Kasumi-1 (cell line): ENCODE measurements at places on chromosomes 5 and 9.

DNA sequence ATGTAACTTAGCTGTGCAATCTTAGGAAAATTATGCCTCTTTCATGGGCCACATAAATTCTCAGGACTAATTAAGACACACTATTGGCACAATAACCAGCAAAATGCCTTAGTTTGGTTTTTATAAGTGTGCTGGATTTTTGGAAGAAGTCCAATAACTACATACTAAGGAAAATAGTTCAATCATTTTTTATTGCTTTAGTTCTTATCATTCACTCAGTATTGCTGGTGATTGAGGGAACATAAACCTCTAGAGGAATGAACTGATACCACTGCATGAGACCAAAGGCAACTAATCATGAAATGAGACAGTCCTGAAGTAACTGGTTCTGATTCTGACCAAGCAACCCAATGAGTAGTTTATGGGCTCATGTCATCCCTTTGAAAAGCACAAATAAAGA lies 571.5 kb downstream of the PDE4D start:
- DNase-seq, result no peak

DNA sequence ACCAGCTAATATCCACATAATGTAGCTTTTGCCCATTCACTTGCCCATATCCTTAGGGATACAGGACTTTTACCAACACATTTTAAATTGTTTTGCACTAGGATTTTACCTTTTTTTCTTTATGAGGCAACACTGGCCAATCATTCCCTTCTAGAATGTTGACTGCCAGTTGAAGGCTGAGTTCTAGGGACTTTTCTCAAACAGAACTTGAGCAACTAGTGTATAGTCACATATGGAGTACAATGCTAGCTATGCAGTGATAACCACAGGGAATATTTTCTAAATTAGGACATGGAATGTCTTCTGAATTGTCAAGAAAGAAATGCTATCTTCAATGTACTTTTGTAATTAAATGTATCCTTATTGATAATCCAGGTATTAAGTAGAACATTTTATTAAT lies 133.6 kb downstream of the OXCT1 start:
- DNase-seq, result no peak

DNA sequence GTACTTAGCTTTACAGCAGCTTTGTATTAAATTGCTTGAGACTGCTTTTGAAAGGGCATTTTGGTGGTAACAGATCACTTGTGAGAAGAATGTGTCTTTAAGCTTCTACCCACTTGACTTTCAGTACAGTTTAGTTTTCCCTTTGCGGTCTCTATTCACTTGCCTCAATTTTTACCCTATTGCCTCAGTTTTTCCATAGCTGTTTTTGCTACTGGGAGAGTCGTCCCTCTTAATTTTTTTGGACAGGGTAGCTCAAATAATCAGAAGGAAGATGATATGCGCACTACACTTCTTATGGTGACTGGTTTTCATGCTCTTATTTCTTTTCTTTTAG lies 18.8 kb downstream of the UGCG start:
- DNase-seq, result no peak

GRCh38 chr9:30160570-30160969 lies 2223.9 kb upstream of the ACO1 start:
- no peak for DNase-seq

DNA sequence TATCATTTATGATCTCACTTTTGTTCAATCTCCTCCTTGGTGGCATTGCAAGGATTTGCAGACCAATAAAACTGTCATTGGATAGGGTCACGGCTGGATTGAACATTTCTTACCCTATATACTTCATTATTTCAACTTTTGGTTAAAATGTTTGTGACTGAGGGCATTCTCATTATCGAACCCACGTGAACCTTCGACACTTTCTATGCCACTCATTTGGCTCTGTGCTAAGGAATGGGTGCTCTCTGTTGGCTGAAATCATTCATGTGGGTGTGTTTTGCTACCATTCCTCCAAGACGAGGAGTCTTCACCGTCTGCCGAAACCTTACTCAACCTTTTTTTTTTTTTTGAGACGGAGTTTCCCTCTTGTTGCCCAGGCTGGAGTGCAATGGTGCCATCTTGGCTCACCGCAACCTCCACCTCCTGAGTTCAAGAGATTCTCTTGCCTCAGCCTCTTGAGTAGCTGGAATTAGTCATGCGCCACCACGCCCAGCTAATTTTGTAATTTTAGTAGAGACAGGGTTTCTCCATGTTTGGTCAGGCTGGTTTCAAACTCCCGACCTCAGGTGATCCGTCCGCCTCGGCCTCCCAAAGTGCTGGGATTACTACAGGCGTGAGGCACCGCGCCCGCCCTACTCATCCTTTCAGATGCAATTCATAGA lies 62.5 kb downstream of the CSNK1A1 start:
- no peak for DNase-seq

GRCh38 chr9:125405938-125406809 lies 144.5 kb downstream of the GAPVD1 start:
- no peak for DNase-seq

DNA sequence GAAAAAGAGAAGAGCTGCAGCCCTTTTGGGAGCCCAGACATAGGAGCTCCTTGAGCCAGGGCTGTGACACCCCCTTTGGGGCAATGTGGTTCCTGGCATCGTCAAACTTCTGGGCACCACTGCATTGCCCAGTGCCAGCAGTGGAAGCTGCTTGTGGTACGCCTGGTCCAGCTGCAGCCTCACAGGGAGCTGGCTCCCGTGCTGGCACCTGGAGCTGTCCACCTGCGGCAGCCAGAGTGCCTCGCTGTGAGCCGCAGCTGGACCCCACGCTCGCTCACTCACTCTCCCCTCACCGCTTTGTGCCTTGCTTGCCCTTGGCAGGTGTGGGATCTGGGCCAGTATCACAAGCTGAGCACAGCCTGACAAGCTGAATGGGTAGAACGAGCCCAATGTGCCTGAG lies 1150.8 kb upstream of the CDH6 start:
- DNase-seq, result no peak

DNA sequence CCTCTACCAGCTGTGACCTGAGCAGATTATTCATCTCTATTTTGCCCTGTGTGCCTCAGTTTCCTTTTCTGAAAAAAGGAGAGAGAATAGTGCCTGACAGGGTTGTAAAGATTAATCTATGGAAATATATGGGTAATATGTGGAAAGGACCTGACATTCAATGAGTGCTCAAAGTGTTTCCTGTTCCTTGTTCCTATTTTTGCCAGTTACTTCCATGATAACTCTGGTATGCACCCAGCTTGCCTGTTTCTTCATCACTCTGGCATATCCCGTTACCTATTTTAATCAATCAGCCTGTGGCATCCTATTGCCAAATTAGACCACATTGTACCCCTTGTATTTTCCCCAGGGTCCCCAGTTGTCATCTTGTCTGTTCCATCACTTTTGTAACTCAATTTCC lies 3.6 kb upstream of the ARAP3 start:
- DNase-seq, result no peak

DNA sequence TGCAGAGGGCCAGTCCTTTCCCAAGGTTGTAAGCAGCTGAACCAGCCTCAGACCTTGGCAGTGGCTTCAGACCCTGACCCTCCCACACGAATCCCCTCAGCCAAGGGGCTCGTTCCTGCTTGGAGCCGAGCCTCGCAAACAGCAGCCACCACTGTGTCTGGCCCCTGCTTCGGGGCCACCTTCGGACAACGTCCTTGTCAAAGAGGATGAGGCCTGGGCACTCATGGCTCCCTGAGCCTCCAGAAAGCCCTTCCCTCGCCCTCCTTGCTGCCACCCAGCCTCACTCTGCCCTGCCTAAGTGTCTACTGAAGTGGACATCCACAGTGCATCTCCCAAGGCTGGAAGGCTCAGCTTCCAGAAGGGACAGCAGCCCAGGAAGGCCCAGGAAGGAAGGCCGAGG lies 161.7 kb downstream of the OLFM1 start:
- DNase-seq, result no peak

DNA sequence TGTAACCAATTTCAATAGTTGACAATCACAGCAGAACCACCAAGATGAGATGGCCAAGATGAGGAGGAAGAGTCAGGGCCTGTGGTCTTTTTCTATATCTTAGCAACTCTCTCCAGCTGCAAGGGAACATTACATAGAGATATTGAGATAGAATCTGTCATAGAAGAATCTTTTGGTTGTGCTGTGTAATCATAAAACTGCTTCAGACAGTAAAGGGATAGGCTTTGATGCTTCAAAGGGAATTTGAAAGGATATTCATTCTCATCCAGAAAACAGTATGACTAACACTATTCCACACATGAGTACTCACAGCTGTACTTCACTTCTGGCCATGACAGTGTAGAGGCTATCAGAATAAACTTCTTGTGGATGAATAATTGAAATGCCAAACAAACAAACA lies 145.9 kb downstream of the YIPF5 start:
- DNase-seq, result no peak

DNA sequence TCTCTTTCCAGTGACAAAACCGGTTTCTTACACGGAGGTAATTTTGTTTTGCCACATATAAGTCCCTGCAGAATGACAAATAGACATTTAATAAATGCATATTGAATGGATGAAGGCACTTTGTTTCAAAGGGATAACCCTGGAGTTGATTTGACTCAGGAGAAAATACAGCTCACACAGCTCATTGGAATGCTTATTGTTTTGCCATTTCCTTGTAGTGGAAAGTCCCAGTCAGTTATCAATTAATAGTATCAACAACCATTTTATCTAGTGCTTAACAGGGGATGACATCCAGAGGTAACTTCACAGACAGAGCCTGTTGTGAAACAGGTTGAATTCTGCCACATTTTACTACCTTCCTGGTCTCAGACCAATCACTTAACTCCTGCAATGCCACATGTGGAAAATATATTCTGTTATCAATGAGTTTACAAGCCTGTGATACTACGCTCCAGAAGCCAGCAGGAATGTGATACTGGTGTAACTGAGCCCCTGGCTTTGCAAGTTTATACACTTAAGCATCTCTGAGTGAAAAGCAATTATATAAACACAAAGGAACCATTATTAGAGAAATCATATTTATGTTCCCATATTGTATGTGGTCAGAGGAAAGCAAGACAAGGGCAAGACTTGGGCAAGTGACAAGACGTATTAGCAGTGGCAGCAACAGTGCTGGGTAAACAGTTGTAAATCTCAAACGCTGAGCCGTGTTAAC lies 123.1 kb upstream of the ANKRD55 start:
- no peak for DNase-seq

- no peak for DNase-seq
These were observed 27.1 kb downstream of the MAP1B start for GRCh38 chr5:72134226-72134899.

DNA sequence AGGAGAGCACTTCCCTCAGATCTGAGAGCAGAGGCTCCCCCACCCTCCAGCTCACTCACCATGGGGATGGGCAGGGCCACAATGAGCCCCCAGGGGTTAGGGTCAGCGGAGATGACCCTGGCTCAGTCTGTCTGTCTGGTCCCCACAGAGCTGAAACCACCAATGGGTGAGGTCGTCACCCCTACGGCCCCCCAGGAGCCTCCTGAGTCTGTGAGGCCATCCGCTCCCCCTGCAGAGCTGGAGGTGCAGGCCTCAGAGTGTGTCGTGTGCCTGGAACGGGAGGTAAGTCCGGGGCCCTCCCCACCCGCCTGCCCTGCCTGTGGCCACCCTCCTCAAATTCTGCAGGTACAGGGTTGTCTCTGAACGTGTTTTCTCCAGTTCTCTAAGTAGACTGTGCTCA lies 49.6 kb downstream of the LRSAM1 start:
- DNase-seq, result no peak

- DNase-seq, result no peak
These were observed 171.3 kb downstream of the ST8SIA4 start for GRCh38 chr5:100731768-100732167.

GRCh38 chr5:7518947-7519560 lies 123.1 kb downstream of the ADCY2 start:
- no peak for DNase-seq

DNA sequence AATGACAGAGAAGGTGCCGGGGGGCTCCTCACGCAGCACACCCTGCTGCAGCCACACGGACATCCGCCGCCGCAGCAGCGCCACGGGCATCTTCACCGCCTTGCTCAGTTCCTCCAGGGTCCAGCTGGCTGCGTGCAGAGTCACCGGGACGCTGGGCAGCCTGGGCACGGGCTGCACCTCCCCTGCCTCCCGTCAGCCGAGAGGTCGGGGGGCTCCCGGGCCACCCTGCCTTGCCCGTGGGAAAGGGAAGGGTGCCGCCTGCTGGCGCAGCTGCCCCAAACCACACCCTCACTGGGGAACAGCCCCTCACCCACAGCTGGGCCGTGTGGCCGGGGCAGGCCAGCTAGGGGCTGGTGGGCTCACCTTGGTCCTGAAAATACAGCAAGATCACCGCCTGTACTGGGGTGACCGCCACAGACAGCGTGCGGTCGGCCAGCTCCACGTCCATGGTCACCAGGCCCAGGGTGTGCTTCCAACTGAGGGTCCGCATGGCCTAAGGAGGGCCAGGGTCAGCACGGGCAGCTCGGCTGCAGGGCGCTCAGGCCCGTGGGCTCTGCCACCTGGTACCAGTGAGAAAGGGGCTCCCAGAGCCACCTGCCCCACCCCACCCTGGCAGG lies 3.6 kb upstream of the TMEM210 start:
- no peak for DNase-seq

DNA sequence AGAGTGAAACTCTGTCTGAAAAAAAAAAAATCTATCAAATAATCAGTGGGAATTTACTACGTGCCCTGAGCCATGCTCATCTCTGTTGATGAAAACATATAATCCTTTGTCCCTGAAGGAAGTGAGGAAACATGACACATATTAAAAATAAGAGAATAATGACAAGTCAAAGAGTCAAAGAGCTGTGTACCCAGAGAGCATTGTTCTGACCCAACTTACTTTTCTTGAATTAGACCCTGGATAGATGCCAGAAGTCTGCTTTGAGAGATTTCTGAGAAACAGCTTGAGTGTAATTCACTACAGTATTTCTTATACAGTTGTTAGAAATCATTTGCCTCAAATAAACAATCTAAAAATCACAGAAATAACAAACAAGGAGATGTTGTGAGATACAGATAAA lies 490.0 kb upstream of the PIK3R1 start:
- DNase-seq, result no peak

DNA sequence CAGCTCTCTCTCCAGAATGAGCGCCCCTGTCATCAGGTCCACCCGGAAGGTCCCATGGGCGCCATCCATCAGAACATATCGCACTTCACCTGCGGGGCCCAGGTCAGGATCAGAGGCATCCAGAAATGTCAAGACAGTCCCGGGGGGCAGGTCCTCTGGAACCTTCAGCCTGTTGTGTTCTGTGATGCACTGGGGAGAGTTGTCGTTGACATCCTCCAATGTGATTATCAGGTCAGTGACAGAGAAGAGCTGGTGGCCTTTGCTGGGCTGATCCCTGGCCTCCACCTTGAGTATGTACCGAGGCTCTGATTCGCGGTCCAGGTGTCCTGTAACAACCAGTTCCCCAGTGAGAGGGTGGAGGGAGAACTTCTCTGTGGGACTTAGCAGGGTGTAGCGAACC lies 25.2 kb downstream of the FAT2 start:
- DNase-seq, result no peak

DNA sequence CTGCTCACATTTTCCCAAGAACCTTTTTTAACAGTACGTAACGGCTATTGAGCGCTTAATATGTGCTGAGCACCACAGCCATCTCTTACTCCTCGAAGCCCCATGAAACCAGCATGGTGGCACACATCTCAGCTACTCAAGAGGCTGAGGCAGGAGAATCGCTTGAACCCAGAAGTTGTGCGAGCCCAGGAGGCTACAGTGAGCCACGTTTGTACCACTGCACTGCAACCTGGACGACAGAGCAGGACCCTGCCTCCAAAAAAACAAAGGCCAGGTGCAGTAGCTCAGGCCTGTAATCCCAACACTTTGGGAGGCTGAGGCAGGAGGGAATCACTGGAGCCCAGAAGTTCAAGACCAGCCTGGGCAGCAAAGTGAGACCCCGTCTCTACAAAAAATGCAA lies 28.2 kb downstream of the AQP7 start:
- DNase-seq, result no peak
